ENCODE measurements at places on chromosomes 2 and 18.

DNA sequence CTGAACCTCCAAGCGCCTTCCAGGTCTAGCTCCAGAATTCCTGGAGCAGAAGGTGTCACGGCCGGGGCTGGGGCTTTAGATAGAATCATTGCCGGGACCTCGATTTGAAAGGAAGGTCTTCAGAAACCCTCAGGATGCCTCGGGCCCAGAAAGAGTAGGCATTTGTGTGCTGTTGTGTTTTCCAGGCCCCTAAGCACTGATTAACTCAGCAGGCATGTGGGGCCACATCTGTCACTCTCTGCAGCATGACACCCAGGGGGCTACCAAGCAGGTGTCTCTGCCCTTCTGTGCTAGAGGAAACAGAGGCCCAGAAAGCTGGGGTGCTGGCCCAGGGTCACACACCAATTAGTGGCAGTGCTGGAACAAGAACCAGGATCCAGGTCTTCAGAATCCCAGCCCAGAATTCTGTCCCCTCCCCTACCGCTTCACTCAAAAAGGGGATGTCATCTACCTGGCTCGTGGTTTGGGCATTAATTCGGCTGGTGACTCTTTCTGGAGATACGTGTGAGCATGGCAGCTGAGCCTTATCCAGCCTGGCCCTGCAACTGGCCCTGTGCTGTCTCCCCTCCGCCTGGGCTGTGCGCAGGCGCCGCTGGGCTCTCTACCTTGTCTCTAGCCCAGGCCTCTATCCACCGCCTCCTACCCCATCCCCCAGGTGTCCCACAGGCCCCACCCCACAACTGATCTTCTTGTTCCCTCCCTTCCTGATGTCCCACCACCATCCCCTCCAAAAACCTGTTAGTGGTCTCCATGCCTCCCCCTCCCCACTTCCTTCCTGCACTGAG is 245.4 kb downstream of the ATAD2B start:
- DNase-seq, result no peak

DNA sequence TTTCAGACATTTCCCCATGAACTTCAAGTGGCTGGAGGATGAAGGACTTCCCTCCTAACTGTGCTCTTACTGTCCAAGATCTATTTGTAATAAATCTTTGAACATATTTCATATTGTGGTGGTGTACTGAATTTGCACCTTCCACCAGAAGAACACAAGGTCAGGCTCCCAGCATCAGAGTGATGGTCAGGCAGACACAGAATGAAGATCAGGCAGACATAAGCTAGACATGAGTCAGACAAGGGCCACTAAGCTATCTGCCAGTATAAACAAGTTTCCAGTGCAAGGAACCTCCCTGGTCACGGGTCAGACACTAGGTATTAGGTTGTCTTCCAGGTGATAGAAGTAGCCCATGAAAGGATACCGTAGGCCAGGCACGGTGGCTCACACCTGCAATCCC is 20.0 kb downstream of the AQP12B start:
- no peak for DNase-seq

DNA sequence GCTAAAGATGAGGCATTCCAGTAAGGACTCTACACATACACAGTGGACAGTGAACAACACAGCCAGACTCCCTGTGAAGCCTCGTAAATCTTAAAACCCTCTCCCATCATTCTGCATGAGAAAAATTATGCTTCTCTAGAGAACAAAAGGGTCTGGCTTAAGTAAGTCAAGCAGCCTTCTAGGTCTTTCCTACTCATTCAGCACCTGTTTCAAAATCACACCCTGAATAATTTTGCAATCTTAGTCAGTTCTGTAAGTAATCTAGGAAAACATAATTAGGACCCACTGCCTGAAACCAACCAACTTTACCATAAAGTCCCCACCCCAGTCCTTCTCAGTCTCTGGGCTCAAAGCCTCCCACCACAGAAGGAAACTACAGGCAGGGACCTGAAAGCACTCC is 19.7 kb downstream of the IAH1 start:
- no peak for DNase-seq

GRCh38 chr2:62219407-62220159 is 23.7 kb downstream of the B3GNT2 start:
- DNase-seq, result no peak

GRCh38 chr2:219178377-219179175 is 501 bp downstream of the RETREG2 start:
- DNase-seq, result peak; percentile 9

GRCh38 chr2:87995756-87996155 is 20.6 kb downstream of the RNU2-63P start:
- no peak for DNase-seq

GRCh38 chr2:233117811-233118647 is 57.9 kb downstream of the INPP5D start:
- DNase-seq, result no peak

DNA sequence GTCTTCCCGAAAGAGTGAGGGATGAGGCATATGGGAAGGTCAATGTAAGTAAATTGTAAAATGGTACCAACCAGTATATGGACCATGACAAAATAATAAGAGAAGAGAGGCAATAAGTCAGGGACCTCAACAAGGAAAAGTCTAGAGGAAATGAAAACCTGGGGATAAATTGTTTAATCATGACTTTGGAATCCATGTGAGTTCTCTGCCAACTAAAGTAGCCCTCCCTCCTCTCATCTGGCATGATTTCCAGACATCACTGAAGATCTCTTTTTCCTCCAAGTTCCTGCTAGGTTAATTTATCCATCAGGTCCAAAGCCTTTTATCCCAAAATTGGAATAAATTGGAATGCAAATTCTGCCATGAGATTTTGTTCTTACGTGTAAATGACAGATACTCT is 417.9 kb downstream of the NRXN1 start:
- no peak for DNase-seq

DNA sequence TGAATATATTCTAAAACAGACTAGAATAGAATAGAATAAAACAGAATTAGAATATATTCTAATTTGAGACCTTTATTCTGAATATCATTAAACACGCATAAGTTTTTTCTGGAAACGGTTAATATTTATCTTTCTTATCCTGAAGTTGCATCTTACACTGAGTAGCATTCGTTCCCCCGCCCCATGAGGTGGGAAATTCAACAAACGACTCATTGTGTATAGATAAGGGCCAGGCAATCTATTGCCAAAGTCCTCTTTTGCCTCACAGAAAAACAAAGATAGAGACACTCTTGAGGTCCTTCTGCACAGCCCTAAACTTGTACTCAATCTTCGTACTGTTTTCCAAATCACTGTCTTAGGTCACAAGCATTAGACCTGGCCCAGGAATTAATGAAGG is 98.1 kb downstream of the COL6A3 start:
- no peak for DNase-seq

DNA sequence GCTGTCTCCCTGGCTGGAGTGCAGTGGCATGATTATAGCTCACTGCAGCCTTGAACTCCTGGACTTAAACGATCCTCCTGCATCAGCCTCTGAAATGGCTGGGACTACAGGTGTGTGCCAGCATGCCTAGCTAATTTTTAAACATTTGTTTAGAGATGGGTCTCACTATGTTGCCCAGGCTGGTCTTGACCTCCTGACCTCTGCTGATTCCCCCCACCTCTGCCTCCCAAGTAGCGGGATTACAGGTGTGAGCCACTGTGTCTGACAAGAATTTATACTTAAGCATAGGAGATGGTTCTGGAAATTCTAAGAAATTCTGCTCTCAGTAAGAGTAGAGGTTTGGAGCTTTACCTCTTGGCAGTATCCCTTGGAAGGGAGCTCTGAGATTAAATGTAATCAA is 18.2 kb downstream of the MTHFD2 start:
- DNase-seq, result no peak

DNA sequence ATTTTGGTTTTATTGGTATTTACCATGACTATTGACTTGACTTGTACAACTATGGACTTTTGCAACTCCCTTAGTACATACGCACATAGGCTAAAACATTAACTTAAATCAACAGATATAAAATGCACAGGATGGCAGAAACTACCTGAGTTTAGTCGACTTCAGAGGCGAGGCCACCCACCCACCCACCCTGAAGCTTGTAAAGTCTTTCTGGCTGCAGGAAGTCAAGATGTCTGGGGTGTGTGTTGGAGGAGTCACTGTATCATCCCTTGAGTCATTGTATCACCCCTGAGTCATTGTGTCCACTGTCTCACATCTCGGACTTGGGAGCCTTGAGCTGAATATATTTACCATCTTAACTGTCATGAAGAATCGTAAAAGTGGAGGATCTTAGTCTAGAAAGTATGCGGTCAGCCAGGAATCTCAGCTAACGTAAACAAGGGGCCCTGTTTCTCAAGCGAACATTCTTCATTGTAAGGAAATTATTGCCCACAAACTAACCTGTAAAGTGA is 140.0 kb upstream of the ST6GAL2 start:
- DNase-seq, result no peak

DNA sequence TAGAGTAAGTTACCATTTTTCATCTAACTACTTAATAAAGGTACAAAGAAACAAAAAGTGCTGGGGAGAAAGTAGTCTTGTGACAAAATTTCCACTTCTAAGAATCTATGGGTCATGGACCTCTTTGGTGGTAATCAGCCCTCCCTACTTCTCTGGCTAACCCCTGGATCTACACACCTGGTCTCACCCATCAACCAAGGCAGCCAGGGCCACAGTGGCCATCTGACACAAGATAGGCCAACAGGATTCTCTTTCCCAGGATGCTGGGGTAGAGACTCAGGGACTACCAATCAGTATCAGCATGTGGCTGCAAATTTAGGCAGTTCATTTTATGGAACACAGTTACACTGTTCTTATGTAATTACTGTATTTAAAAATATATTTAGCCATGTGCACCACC is 17.8 kb downstream of the RNF149 start:
- no peak for DNase-seq

GRCh38 chr2:231932985-231933915 is 7.1 kb upstream of the NPPC start:
- DNase-seq, result no peak

DNA sequence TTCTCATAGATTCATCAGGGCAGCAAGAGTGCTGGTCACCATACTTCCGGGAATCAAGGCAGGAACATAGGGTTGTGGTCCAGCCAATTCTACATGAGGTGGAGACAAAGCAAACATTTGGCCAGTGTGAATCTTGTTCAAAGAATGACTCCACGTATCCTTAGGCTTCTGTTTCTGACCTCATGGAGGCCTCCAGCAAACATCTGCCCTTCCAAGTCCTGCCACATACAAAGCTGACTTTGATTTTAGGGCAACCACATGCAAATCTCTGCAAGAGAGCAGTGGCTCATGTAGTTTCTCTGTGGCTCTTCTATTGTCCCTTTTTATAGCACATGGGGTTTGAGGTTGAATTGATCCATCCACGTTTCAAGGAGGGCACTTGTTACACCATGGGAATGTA is 132.1 kb upstream of the MMADHC start:
- no peak for DNase-seq

DNA sequence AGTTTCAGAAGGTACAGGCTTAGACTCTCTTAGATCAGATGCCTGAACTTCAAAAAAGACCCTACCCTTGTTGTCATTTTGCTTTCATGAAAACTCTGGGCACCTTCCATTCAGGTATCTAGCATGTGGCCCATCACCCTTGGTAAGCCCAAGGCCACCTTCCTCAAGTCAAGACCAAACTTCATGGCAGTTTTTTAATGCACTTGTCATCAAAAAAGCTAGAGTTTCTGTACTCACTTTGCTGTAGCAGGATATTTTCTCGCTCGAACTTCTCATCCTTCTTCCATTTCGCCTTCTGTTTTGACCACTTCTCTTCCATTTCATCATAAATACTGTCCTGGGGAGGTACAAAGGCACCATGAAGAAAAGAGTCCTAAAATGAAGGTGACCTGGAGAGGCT is 48.2 kb downstream of the FLACC1 start:
- DNase-seq, result no peak

DNA sequence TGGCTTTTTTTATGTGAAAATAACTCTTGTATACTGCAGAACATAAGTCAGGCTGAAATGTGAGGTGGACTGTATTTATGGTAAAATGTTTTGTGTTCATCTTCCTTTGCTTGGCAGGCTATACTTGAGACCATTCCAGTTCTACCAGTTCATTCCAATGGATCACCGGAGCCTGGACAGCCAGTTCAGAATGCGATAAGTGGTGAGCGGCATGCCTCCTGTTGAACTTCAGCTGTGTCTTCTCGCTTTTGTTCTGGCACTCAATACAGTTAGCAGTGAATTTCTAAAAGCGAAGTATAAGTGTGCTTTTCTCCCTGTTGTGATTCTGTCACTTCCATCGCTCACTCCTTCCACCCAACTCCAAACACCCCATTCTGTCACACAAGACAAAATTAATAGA is 138.5 kb downstream of the ARHGAP28 start:
- no peak for DNase-seq

GRCh38 chr2:183996825-183997793 is 601.2 kb upstream of the ZNF804A start:
- DNase-seq, result no peak

DNA sequence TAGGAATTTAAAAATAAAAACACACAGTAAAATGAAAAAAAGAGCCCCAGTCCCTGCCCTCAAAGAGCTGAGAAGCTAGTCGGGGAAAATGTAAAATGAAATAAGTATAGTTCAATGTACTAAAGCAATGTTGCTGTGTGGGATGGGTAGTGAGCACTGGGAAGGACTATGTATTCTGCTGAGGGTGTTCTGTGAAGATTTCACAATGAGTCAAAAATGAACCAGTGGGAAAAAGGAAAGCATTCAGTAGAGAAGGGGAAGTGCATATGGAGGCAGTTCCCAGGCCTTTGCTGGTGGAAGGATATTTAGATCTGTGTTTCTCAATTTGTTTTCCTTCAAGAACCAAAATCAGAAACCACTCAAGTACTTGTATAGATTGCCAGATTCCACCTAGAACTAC is 1094.7 kb upstream of the KLHL29 start:
- DNase-seq, result no peak

- DNase-seq, result peak; percentile 91
These were observed 1.4 kb upstream of the ACMSD start for GRCh38 chr2:134836986-134837385.

GRCh38 chr2:24930768-24931167 is 10.7 kb upstream of the ADCY3 start:
- no peak for DNase-seq

- no peak for DNase-seq
These were observed 511.3 kb downstream of the FBXO15 start for GRCh38 chr18:73636355-73636754.

DNA sequence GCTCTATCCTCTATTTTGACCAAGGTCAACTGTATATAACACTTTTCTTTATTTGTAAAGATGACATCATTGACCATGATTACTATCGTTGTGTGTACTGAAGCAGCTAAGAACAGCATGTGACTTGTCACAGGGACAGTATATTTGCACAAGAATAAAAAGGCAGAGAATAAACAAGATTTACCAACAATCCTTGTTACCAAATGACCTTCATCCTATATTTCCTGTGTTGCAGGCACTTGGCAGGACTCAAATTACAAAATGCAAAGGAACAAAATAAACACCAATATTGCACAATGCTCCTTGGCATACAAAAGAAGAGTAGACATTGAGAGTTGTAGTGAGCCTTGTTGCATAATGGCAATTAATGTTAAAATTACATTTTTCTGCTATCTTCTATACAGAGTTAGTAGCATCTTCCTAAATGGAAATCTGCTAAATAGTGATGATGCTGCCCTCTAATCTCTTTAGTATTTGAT is 61.8 kb downstream of the RFTN2 start:
- peak; percentile 27 for DNase-seq

Measured in HCEC 1CT (cell line).